ENCODE measurements at places on chromosomes 4 and X. TPM values are rescaled to one million over a fixed set of nuclear protein-coding genes. Genes with fewer than 3 reads are reported as not detected.

DNA sequence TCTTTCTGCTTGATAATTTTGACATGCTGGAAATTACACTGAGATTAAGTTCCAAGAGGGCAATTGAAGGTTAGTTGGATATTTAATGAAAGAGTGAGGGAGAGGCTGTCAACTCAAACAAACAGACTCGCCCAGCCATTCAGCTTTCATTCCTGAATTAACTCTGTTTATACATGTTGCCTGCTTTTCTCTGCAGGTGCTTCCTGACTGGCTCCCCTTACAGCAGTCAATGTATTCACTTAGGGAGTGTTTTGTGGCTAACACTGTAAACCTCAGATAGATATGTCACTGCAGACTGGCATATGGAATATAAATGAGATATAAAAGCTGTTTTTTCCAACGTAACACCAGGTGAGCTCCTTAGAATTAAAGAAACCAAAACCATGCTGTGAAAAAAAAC is 28.7 kb downstream of the TMPRSS11A start:
- DNase-seq = no peak
- no peaks in the 10 kb centered on the region for H3K4me1 ChIP-seq
- H3K27ac ChIP-seq = no peak overlapping the region
- H3K4me3 ChIP-seq = no peak overlapping the region
- H3K36me3 ChIP-seq = no peaks in the 10 kb centered on the region
- no peaks in the 10 kb centered on the region for H3K27me3 ChIP-seq

GRCh38 chr4:123740236-123740635 is 343.6 kb downstream of the SPRY1 start:
- no peaks in the 10 kb centered on the region for H3K36me3 ChIP-seq
- no peak overlapping the region for H3K27ac ChIP-seq
- no peaks in the 10 kb centered on the region for H3K4me1 ChIP-seq
- DNase-seq = no peak

GRCh38 chr4:141177171-141177570 is 43.5 kb upstream of the ZNF330 start:
- DNase-seq = no peak
- no peaks in the 10 kb centered on the region for H3K36me3 ChIP-seq
- no peaks in the 10 kb centered on the region for H3K27me3 ChIP-seq
- H3K4me1 ChIP-seq = no peaks in the 10 kb centered on the region
- no peak overlapping the region for H3K4me3 ChIP-seq

DNA sequence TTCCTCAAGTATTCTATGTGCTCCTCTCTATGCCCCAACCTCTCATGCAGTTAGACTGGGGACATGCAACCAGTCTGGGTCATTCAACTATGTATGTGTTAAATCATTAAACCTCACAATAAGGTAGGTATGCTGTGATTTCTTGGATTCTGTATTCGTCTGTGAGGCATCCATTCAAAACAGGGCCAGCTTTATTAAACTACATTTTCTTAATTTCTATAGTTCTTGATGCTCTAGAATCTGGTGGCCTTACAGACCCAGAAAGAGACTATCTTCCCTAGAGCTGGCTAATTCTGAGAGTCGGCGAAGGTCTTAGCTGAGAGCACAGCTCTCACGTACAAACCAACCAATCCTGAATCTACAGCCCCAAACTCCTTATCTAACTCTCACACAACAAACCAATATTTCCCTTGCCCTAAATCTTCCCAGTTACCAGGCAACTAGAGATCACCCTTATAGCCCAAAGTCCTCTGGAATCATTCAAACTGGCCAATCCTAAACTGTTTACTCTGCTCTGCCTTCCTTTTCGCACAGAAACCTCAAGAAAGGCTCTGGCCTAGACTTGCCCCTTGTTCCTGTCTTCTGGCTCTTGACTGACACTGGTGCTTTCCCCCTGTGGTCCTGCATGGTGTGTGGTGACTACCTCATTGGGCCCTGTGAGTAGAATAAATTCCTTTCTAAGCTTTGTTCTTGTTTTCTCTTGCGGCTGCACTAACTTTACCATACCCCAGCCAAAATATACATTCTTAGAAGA is 203.5 kb upstream of the TET2 start:
- H3K36me3 ChIP-seq = no peaks in the 10 kb centered on the region
- no peaks in the 10 kb centered on the region for H3K27me3 ChIP-seq
- H3K27ac ChIP-seq = no peak overlapping the region
- no peak overlapping the region for H3K4me3 ChIP-seq
- peak; percentile 37 for DNase-seq

Gene RPS6KA3
- total RNA-seq = 139 TPM

Gene ANXA3
- total RNA-seq = not detected

Gene RAI2
- total RNA-seq = 1.4 TPM

Gene F8A2
- total RNA-seq = not detected

Gene HGFAC
- total RNA-seq = 0.17 TPM

GRCh38 chrX:7218321-7219152 is 70.6 kb upstream of the PUDP start:
- H3K4me1 ChIP-seq = no peaks in the 10 kb centered on the region
- DNase-seq = no peak
- H3K27me3 ChIP-seq = no peaks in the 10 kb centered on the region
- no peak overlapping the region for H3K27ac ChIP-seq
- H3K4me3 ChIP-seq = no peak overlapping the region

DNA sequence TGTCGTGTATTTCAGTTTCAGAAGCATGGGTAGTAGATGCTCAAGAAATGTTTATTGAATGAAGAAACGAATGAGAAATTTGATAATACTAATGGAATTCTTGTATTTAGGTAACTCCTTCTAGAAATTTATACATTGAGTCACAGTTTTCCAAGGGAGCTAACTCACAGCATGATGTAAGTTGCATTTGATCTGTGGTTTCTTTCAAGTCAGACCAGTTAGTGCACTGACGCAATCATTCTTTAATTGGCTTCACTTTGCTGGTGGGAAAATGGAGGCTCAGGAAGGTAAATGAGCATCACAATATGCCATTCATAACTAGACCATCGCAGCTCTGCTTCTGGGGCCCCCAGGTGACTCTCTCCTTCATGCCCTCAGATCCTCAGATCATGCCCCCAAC is 17.3 kb upstream of the CWH43 start:
- H3K27me3 ChIP-seq = no peaks in the 10 kb centered on the region
- H3K27ac ChIP-seq = no peak overlapping the region
- no peak overlapping the region for H3K4me3 ChIP-seq
- DNase-seq = no peak
- H3K4me1 ChIP-seq = no peaks in the 10 kb centered on the region
- no peaks in the 10 kb centered on the region for H3K36me3 ChIP-seq

DNA sequence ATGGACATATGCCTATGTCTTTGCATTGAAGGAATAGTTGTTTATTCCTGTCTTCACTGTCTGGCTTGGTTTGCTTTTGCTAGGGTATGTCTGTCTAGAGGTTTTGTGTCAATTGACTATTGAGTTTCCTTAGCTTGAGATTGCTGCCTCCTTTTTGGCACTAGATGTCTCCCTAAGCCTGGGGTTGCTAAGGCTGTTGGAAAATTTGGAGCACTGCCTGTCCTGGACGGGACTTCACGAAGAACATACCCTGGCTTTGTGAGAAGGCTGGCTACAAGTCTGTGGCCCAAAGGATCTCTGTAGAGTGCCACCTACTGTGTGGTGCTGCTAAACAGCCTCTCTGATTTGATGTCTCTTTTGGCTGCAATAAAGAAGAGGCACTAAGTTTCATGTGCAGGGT is 183.8 kb upstream of the NUDT10 start:
- no peaks in the 10 kb centered on the region for H3K36me3 ChIP-seq
- no peak for DNase-seq
- H3K4me1 ChIP-seq = no peaks in the 10 kb centered on the region
- H3K4me3 ChIP-seq = no peak overlapping the region
- no peaks in the 10 kb centered on the region for H3K27me3 ChIP-seq
- no peak overlapping the region for H3K27ac ChIP-seq

GRCh38 chr4:138222046-138222445 is 20.1 kb downstream of the SLC7A11 start:
- H3K4me1 ChIP-seq = no peaks in the 10 kb centered on the region
- H3K4me3 ChIP-seq = no peak overlapping the region
- no peaks in the 10 kb centered on the region for H3K27me3 ChIP-seq
- no peaks in the 10 kb centered on the region for H3K36me3 ChIP-seq

DNA sequence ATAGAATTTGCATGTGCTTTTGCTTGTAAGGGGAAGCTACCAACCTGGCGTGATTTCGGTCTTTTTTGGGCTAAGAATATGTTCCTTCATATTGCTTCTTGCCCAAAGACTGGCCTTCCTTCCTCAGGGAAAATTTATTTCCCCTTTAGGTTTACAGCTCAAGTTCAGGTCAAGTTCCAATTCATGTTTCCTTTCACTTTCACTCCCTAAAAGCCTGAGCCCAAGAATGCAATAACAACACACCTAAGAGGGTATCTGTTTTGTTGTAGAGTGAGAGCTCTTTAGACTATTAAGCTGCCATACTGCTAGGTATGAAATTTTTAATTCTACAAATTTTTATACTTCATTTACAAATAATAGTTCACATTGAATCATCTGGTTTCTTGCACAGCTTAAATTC is 299.6 kb downstream of the TLL1 start:
- DNase-seq = no peak
- H3K36me3 ChIP-seq = no peaks in the 10 kb centered on the region
- H3K4me1 ChIP-seq = no peaks in the 10 kb centered on the region

Gene DCX
- total RNA-seq = not detected

Gene HTN3
- total RNA-seq = not detected

Gene ITIH6
- total RNA-seq = not detected

GRCh38 chr4:1958276-1959103 is 50.3 kb downstream of the NELFA start:
- H3K27ac ChIP-seq = no peak overlapping the region
- no peak for DNase-seq
- no peaks in the 10 kb centered on the region for H3K27me3 ChIP-seq
- no peak overlapping the region for H3K4me3 ChIP-seq

DNA sequence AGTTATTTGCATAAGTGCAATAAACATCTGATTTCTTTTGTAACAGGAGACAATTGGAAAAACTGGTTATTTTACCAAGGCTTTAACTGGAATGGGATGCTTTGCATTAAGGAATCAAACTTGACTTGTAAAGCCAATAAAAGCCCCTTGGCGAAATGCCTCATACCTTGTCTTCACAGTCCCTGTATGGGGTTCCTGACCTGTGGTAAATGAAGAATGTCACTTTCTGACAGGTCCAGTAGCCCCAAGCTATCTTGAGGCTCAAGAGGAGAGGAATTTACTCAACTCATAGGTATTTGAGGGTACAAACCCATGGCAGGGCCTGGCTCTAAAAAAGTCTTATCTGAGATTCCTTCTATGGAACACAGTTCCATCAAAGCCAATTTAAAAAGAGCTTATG is 78.0 kb downstream of the ACOX3 start:
- H3K4me3 ChIP-seq = no peak overlapping the region
- H3K4me1 ChIP-seq = no peaks in the 10 kb centered on the region
- no peaks in the 10 kb centered on the region for H3K27me3 ChIP-seq
- H3K27ac ChIP-seq = no peak overlapping the region

- no peak overlapping the region for H3K4me3 ChIP-seq
- no peaks in the 10 kb centered on the region for H3K36me3 ChIP-seq
- H3K27ac ChIP-seq = no peak overlapping the region
Measured at GRCh38 chr4:16250661-16251365, 24.5 kb upstream of the TAPT1 start.

DNA sequence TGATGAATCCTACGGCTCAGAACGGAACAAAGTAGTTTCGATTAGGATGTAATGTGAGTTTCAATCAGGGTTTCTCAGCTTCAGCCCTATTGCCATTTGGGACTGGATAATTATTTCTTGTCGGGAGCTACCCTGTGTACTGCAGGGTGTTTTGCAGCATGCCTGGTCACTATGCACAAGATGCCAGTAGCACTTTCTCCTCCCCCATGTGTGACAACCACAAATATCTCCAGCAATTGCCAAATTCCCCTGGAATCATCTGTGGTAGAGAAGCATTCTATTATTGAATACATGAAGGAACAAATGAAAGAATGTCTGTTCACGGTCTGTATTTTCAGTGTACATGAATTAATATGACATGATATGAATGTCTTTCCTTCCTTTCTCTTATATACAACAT is 782.9 kb upstream of the FTHL17 start:
- H3K4me3 ChIP-seq = no peak overlapping the region
- DNase-seq = no peak
- H3K27ac ChIP-seq = no peak overlapping the region

GRCh38 chr4:33133723-33134122 is 2413.6 kb downstream of the PCDH7 start:
- H3K4me3 ChIP-seq = no peak overlapping the region
- DNase-seq = no peak
- no peaks in the 10 kb centered on the region for H3K4me1 ChIP-seq
- H3K36me3 ChIP-seq = no peaks in the 10 kb centered on the region
- no peaks in the 10 kb centered on the region for H3K27me3 ChIP-seq

DNA sequence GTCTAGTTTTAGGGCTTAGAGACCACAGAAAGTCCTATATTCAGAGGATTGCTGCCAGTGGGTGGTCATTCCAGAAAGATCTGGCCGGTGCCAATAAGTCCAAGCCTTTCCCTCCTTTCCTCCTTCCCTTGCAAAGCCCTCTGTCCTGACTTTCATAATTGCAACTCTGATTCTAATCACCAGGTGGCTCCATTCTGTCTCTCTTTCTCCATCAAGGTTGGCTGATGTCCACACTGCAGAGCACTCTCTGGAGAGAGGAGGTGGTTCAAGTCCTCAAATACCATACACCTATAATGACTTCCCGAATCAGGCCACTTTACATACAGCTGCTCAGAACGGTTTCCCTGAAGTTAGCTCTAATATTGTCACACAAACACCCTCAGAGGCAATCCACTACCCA is 22.4 kb upstream of the ARMCX4 start:
- no peak for DNase-seq
- H3K27me3 ChIP-seq = no peaks in the 10 kb centered on the region
- H3K4me3 ChIP-seq = no peak overlapping the region
- H3K4me1 ChIP-seq = no peaks in the 10 kb centered on the region
- no peaks in the 10 kb centered on the region for H3K36me3 ChIP-seq

DNA sequence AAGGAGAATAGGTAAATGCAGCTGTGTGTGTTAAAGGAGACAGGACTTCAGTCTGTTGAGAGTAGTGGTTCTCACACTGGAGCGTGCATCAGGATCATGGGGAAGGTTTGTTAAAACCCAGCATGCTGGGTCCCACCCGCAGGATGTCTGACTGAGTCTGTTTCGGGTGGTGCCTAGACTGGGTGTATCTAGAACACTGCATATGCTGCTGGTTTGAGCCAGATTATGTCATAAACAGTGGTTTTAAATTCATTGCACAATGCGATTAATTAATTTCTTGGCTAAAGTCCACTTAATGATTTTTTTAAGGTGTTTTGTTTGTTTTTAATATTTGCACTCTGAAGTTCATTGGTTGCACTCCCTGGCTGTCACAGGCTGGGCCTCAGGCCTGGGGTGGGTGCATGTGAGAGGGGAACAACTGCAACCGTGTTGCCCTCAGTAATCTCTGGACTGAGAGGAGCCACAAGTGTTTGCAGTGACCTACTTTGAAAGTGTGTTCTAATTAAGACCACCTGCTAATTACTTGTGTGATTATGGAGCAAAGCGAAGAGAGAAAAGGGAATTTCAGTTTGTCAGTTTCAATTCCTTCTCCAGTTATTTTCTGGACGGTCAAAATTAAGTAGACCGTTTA is 8.3 kb downstream of the HCCS start:
- no peak overlapping the region for H3K4me3 ChIP-seq
- H3K27ac ChIP-seq = no peak overlapping the region
- DNase-seq = no peak
- H3K27me3 ChIP-seq = no peaks in the 10 kb centered on the region
- peaks cover 32% of the 10 kb centered on the region for H3K36me3 ChIP-seq
- H3K4me1 ChIP-seq = no peaks in the 10 kb centered on the region

Data from CD4-positive, alpha-beta memory T cell (primary cell).